Bone marrow (tissue), 2 donors: ENCODE measurements at places on chromosomes 7 and 10.

DNA sequence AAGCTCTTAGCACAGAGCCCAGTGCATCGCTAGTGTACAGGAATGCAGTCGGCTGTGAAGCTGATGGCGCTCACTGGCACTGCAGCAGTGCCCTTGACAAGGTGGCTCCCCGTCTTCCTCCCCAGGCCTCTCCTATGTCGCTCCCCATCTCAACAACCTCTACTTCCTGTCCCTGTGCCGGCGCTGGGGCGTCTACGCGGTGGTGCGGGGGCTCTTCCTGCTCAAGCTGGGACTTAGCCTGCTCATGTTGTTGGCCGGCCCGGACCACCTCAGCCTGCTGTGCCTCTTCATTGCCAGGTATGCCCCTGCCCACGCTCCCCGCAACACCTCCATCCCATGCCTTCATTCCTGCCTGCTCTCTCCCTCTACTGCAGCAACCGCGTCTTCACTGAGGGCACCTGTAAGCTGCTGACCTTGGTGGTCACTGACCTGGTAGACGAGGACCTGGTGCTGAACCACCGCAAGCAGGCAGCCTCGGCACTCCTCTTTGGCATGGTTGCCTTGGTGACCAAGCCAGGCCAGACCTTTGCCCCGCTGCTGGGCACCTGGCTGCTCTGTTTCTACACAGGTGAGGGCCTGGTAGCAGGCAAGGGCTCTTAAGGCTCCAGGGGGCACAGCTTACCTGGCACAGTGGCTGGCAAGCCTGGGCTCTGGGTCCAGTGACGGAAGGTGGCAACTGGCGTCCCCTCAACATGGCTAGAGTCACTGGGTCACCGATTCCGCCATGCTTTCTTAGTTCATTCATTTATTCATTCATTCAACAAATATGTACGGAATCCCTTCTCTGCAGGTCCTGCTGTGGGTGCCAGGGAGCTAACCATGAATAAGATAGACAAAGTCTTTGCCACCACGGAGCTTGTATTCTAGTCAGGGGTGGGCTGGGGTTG is 22.3 kb upstream of the C10orf95 start:
- no peak for DNase-seq

- DNase-seq = peak; percentile 31
Measured at GRCh38 chr7:142603870-142604448, 145.3 kb upstream of the PRSS1 start.

DNA sequence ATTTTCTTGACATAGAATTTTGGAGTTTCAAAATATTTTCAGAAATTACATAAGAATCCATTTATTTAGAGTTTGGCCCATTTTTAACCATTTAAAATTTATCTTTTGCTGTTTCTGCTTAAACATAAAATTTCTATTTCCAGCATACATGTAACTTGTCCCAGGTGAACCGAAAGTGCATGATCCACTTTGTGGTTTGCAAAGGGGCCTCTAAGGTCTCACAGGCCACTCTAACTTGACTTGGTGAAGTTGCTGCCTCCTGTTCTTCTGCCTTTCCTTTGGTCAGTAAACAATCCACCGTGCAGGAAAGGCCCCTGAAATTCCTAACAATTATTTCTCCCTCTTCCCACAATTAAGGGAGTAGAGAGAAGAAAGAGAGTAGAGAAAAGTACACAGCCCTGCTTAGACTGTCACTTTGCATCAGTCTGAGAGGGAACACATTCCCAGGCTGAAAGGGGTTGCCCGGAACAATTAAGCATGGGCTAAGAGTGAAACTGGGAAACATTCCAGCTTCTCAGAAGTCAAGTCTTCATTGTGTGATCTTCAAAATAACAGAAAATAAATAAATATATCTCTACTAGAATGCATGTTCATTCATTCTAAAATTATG is 79.5 kb upstream of the SEMA3A start:
- no peak for DNase-seq

GRCh38 chr7:116227678-116228239 is 17.4 kb downstream of the TES start:
- DNase-seq = no peak

DNA sequence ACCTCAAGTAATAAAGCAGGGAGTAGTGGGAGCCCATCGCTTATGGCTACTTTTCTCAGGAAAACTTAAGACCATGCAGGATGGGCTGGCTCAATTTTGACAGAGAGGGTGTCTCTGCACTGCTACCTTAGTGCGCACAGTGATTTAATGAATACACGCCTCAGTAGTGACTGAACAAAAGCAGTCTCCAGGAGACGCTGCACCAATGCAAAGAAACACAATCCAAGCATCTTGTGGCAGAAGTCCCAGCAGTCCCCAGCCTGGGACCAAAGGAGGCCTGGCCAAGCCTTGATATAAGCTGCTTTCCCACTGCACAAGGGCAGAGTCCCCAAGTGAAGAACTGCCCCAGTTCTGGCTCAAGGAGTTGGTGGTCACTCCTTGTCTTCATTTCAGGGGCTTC is 368.9 kb downstream of the KCNMA1 start:
- DNase-seq = no peak

DNA sequence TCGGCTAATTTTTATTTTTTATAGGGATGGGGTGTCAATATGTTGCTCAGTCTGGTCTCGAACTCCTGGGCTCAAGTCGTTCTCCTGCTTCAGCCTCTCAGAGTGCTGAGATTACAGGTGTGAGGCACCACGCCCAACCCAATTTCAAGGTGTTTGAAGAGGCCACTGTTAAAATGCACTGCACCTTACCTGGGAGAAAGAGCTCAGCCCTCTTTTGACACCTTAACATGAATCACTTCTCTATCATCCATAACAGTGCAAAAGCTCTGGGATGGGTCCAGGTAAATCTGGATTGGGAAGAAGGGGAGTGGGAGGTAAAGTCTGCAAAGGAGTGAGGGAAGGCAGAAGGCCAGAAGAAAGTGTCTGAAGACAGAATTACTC is 557 bp upstream of the ZNF282 start:
- DNase-seq = no peak

- no peak for DNase-seq
Measured at GRCh38 chr7:157477550-157478212, 140.9 kb downstream of the DNAJB6 start.

DNA sequence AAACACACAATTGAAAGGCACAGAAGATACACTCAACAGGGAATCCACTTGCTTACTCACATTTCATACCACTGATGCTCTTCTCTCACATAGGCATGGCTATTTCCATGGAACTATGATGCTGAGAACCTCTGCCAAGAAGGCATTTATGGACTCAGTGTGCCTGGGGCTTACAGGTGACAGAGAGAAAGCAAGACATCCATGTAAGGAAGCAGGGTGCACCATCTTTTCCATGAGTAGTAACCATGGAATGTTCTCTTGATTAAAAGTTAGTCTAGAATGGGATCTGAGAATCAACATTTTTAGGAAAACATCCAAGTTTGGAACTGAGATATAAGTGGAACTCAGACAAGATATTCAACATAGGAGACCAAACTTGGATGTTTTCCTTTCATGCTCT is 52.5 kb upstream of the MACC1 start:
- DNase-seq = no peak

DNA sequence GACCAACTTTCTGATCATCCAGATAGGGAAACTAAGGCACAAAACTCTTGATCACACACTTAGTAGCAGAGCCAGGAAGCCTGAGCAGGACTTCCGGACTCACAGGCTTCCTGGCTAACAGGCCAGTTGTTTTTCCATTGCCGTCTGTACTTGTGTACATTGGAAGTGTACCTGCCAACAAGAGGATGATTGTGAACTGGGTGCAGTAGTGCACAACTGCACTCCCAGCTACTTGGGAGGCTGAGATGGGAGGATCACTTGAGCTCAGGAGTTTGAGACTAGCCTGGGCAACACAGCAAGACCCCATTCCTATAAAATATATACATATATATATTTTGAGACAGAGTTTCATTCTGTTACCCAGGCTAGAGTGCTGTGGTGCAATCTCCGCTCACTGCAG is 35.2 kb upstream of the OTUD1 start:
- DNase-seq = no peak

GRCh38 chr7:155094636-155095135 is 24.6 kb downstream of the HTR5A start:
- DNase-seq = no peak

GRCh38 chr10:114822444-114823076 is 980 bp downstream of the FHIP2A start:
- DNase-seq = peak; percentile 74

DNA sequence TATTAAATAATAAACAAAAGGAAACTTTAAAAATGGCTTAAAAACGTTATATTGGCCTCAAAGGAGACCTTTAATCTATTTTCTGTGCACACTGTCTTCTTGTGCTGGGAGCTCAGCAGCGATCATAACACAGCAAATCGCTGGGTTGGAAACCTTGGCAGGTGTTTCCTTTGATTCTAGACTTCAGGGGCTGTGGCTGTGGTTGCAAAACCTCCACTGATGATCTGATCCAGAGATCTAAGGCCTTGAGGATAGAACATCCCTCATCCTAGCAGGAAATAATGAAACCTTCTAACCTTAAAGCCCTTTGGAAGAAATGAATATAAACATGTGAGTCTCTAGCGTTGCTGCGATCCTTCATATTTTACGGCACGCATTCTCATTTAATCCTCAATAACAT is 29.8 kb downstream of the CDHR3 start:
- no peak for DNase-seq

- no peak for DNase-seq
Measured at GRCh38 chr10:97598407-97599271, 9.1 kb downstream of the C10orf62 start.

GRCh38 chr10:75887992-75888680 is 456.7 kb downstream of the LRMDA start:
- no peak for DNase-seq

GRCh38 chr7:16171928-16172327 is 249.4 kb downstream of the CRPPA start:
- no peak for DNase-seq

DNA sequence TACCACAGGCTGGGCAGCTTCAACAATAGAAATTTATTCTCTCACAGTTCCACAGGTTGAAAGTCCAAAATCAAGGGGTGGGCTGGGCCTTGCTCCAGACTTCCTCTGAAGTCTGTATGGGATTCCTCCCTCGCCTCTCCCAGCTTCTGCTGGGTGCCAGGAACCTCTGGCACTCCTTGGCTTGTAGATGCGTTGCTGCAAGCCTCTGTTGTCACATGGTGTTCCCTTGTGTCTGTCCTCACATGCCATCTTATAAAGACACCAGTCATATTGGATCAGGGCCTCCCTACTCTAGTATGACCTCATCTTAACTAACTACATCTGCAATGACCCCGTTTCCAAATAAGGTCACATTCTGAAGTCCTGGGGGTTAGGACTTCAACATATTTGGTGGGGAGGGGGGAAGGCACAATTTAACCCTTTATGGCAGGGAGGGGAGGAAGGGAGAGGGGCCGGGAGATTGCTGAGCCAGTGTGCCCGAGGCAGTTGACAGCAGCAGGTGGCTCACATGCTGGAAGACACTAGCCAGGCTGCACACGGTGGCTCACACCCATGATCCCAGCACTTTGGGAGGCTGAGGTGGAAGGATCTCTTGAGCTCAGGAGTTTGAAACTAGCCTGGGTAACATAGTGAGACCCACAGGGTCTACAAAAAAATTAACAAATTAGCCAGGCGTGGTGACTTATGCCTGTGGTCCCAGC is 18.8 kb downstream of the ZNF282 start:
- DNase-seq = no peak

GRCh38 chr7:155254018-155254417 is 43.7 kb upstream of the INSIG1 start:
- no peak for DNase-seq

- DNase-seq = no peak
Measured at GRCh38 chr7:139099172-139099947, 10.2 kb downstream of the ZC3HAV1 start.

GRCh38 chr10:102946992-102947391 is 28.9 kb downstream of the CNNM2 start:
- DNase-seq = no peak

DNA sequence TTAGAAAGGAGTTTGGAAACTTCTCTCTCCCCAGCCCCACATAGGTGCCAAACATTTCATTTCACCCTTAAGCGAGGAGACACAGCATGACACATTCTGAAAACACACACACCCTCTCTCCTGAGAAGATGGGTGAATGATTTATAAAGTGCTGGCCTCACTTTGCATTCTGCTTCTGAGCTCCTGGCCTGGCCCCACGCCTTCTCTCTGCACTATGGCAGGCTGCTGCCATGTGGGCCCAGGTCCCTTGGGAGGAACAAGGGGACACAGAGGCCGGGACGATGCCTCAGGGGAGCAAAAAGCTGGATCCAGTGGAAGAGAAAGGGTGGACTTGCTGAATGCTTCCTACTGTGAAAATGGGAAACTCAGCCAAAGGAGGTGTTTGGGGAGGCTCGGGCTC is 56.0 kb downstream of the CPXM2 start:
- DNase-seq = no peak

GRCh38 chr10:106960812-106961211 is 203.7 kb downstream of the SORCS1 start:
- DNase-seq = no peak

GRCh38 chr7:126016722-126017121 is 1087.1 kb upstream of the POT1 start:
- DNase-seq = no peak

GRCh38 chr10:130427216-130427722 is 291.1 kb downstream of the GLRX3 start:
- DNase-seq = no peak

GRCh38 chr10:100653957-100654781 is 91.2 kb upstream of the PAX2 start:
- DNase-seq = no peak

DNA sequence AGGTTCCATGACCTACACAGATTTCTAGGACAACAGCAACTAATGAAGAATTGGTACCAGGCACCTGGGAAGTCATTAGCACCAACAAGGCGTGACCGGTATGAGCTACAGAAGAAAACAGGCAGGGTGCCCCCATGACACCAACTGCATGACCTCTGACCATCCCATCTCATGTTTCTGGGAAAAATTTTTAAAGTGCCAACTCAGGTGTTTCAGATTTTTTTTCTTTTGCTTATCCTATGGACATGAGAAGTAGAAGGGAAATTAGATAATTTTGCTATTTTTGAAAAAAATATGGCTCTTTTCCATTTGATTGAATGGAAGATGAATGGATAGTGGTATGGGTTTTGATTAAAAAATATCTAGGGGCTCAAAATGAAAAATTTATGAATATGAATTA is 154.8 kb downstream of the NRCAM start:
- DNase-seq = no peak

DNA sequence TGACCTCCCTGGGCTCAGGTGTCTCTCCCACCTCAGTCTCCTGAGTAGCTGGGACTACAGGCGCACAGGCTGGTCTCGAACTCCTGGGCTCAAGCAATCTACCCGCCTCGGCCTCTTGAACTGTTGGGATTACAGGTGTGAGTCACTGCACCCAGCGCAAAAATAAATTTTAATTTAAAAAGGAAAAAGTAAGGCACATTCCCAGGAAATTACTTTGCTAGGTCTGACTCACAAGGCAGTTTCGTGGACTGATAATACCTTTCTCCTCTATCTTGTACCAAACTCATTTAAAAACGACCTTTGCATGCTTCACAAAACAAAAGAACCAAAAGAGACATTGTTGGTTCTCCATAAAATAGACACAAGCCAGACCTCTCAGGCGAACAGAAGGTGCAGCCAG is 29.7 kb downstream of the PARP12 start:
- no peak for DNase-seq

- DNase-seq = no peak
Measured at GRCh38 chr7:39927018-39927417, 23.0 kb upstream of the CDK13 start.
